ENCODE measurements at places on chromosomes 13 and 19.
A peak's percentile ranks its signal among the peaks of the same experiment; 100 is the strongest.

DNA sequence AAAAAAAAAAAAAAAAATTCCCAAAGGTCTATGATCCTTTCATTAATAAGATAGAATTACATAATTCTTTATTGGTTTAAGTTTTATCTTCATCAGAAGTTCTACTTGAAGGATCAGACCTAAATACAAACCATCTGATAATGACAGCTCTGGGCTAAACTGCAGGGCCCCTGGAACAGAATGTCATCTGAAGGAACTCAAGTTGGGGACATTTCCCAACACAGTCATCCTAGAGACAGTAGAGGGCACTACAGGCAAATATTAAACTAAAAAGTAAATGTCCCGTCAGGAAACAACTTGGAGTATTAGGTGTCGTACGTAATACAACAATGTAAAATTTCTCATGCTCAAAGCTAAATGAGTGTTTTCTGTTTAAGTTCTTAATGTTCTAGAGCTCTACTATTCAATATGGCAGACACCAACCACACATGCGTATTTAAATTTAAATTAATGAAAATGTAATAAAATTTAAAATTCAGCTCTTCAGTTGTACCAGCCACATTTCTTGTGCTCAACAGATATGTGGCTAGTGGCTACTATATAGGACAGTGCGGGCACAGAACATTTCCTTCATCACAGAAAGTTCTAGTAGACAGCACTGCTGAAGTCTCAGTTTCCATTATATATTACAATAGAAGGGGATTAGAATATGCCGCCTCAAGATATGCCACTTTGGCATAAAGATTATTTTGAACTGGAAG is 21.8 kb upstream of the NAXD start:
- peak; percentile 67 for DNase-seq

DNA sequence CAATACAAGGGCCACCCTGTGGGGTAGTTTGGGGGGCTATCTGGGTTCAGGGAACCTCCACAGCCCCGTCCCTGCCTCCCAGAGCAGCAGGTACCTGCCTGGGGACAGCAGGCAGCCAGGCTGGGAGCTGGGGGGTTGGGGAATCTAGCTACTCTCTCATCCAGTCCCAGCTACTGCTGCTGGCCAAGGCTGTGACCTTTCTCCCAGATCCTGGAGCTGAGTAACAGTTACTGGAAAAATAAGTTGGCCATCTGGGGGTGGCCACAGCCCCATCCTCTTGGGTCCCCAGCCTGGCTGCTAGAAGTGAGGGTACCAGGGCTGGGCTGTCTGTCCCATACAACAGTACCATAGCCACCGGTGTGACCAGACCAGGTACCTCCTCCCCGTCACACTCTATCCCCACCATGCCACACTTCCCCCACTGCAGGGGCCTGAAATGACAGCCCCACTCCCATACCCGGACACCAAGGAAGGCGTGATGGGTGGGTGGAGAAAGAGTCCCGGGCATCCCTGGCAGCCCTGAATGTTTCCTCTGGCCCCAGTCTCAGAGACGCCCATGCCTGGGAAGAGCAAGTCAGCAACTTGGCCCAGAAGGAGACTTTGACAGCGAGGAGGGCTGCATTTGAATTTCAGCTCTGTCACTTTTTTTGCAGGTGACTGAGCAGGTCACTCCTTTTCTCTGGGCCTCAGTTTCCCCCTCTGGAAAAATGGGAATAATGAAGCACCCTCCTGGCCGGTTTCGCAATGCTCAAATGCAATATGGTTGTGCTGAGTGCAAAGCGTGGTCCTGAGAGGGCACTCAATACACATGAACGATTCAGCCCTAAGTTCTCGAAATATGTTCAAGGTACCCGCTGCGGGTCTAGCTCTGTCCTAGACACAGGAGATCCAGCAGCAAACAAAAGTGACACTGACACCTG is 30.7 kb upstream of the NFIC start:
- peak; percentile 61 for DNase-seq

DNA sequence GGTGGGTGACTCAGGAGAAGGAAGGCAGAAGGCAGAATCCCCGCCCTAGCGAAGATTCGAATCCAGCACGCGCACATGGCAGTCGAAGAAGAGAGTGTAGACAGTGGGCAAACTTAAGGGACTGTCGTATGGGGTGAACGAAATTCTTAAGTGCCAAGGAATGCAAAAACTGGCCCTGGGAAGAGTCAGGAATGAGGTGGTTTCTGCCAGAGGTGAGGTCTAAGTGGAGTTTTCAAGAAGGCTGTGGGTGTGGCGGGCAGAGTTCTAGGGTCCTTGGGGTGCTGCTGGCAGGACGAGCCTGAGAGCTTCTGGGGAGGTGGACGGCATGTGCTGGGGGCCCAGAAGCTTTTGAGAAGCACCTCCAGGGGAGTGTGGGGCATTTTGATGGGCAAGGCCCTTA is 63.9 kb upstream of the RNF113B start:
- no peak for DNase-seq

- no peak for DNase-seq
Measured at GRCh38 chr19:281156-281853, 9.9 kb downstream of the PLPP2 start.

DNA sequence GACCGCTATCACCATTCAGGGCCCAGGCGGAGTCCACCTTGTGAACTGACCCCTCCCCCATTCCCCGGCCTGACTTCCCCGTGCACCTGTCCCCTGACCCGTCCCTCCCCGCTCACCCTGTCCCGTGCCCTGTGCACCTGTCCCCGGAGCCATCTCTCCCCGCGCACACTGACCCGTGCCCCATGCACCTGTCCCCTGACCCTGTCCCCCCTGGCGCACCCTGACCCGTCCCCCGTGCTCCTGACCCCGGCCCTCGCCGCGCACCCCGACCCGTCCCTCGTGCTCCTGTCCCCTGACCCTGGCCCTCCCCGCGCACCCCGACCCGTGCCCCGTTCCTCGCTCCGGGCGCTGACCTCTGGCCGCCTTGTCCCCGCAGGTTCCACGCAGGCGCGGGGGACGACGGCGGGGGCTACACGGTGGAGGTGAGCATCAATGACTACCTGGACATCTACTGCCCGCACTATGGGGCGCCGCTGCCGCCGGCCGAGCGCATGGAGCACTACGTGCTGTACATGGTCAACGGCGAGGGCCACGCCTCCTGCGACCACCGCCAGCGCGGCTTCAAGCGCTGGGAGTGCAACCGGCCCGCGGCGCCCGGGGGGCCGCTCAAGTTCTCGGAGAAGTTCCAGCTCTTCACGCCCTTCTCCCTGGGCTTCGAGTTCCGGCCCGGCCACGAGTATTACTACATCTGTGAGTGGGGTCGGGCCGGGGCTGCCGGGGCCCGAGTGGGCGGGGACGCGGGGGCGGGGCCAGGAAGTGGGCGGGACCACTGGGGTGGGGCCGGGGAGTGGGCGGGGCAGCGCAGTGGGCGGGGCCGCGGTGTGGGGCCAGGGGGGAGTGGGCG is 9.7 kb downstream of the EFNA2 start:
- DNase-seq: no peak

- peak; percentile 77 for DNase-seq
Measured at GRCh38 chr13:30422054-30422839, at the start of gene UBE2L5. Gene UBE2L5, plus strand, starts transcription at chr13:30422493. Its CDS starts 5,498 bp downstream, at chr13:30427991.

GRCh38 chr13:51834581-51835171 is 10.3 kb downstream of the TMEM272 start:
- no peak for DNase-seq

DNA sequence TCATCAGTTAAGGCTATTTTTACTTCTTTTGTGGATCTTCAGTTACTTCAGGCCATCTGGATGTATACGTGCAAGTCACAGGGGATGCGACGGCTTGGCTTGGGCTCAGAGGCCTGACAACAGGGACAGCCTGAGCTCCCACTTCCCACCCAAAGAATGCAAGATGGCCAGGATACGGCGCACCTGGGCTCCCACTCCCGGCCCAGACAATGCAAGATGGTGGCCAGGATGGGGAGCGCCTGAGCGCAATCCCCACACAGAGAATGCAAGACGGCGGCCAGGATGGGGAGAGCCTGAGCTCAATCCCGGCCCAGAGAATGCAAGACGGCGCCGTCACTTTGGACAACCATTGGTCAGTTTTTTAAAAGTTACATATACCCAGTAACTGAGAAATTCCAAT is 25.3 kb upstream of the MIER2 start:
- no peak for DNase-seq

DNA sequence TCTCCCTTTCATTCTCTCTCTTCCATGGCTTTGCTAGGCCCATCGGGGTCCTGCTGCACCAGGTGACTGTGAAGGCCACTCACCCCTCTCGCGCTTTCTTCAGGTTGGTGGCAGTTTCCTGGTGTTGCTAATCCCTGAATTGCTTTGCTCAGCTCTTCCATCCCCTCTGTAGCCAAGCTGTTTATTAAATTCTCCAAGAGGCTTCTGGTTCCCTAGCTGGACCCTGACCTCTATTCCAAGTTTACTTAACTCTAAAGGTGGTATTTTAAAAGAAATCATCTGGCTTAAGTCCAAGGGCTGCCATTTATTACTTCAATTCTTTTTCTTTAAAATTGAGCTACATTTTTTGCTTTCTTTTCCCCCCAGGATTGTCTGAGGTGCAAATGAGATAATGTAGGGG is 32.7 kb upstream of the MICU2 start:
- DNase-seq: no peak

DNA sequence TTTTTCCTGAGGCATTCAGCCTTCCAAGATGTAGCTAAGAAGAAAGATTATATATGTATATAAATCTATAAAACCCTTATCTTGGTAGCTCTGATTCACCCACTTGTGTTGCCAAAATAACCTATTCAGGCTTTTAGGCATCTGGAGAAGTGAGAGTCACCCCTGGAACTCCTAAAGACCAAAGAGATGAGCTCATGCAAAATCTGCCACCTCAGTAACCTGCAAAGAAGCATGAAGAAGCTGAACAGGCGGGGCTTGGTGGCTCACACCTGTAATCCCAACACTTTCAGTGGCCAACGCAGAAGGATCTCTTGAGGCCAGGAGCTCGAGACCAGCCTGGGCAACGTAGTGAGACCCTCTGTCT is 393.7 kb downstream of the FOXO1 start:
- peak; percentile 84 for DNase-seq

DNA sequence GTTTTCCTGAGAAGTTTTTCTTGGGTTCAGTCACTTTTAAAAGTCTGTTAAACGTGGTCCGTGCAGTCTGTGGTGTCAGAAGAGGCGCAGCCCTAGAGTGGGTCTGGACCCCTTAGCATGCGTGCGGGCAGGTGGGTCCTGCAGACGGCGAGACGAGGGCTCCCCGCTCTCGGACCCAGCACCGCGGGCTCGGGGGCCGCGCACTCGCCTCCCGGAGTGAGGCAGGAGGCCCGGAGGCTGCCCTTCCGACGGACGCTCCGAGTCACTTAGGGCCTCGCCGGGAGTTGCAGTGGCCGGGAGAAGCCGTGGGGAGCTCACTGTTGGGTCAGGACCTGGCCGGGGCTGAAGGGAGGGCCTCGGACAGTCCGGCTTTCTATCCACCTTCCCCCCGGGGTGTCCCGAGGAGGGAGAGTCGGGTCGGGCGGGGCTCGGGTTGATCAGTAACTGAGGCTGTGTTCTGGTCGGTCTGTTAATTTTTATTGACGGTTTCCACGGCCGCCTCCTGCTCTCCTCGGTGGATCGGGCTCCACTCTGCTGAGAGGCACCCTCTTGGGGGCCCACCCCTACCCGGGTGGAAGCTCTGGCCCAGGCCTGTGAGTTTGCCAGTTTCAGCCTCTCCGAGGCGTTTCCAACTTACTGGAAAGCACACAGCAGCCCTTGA is 1.3 kb downstream of the PTBP1 start:
- peak; percentile 41 for DNase-seq

- DNase-seq: no peak
Measured at GRCh38 chr19:56759531-56759930, 81.0 kb downstream of the PEG3 start.

- no peak for DNase-seq
Measured at GRCh38 chr13:52749419-52749818, 9.8 kb upstream of the CNMD start.

- no peak for DNase-seq
Measured at GRCh38 chr13:38002606-38003005, 133.0 kb upstream of the TRPC4 start.

DNA sequence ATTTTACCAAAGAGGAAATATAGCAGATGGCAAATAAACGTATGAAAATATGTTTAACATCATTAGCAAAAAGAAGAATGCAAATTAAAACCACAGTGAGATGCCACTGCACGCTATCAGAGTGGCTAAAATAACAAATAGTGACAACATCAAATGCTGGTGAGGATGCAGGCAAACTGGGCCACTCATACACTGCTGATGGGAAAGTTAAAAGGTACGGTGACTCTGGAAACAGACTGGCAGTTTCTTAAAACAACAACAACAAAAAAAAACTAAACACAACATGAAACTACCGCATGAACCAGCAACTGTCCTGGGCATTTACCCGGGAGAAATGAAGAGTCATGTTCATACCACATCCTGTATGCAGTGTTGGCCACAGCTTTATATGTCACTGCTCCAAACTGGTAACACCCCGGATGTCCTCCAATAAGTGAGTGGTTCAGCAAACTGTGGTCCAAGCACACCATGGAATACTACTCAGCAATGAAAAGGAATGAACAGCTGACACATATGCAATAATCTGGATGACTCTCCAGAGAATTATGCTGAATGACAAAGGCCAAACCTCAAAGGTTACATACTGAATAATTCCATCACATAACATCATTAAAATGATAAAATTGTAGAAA is 22.3 kb downstream of the EPS15L1 start:
- DNase-seq: no peak

GRCh38 chr19:51440846-51441409 is 17.3 kb downstream of the SIGLEC8 start:
- DNase-seq: no peak

- DNase-seq: no peak
Measured at GRCh38 chr19:5193192-5193591, 147.4 kb downstream of the PTPRS start.

GRCh38 chr13:97327506-97328221 is 105.5 kb downstream of the MBNL2 start:
- DNase-seq: peak; percentile 86

DNA sequence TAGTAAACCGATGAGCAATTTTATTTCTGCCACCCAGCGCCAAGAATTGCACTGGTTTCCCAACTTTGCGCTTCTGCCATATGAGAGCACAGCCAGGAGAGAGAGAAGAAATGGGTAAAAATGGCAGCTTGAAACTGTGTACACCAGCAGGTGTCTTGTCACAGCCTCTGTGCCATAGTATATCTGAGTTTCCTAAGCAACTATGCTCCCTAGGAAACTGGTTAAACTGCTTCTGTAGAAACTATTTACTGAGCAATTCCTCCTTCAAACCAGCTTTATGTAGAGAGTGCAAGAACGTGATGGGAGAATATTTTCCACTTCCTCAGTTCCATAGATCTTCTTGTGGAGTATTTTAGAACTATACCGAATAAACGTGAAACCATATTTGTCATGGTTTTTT is 1361.3 kb downstream of the PCDH9 start:
- DNase-seq: no peak

- no peak for DNase-seq
Measured at GRCh38 chr13:22967669-22968068, 213.1 kb upstream of the SGCG start.

GRCh38 chr13:114072421-114072820 is 60.0 kb downstream of the RASA3 start:
- DNase-seq: no peak

GRCh38 chr13:82758044-82758443 is 1124.2 kb downstream of the SLITRK1 start:
- DNase-seq: peak; percentile 36

GRCh38 chr19:34232566-34233481 is 21.5 kb upstream of the GARRE1 start:
- peak; percentile 96 for DNase-seq

- DNase-seq: peak; percentile 98
Measured at GRCh38 chr13:43830497-43830881, 43.7 kb upstream of the ENOX1 start.

Data from fibroblast of the aortic adventitia (primary cell).